ENCODE measurements at places on chromosomes 11 and 22.

DNA sequence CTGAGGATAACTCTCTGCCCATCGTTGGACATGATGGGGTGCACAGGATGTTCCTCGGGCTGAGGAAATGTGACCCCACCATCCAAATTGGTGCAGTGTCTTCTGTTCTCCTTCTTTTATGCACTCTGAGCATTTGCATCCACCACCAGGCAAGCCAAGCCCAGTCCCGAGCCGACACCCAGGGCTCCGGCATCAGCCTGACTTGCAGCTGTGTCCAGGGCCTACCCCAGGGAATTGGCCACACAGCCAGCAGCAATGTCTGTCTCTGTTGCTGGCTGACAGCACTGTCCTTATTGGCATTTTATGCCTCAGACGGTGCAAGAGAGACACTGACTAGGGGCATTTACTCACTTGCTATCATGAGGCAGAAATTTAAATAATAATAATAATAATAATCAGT, 25.4 kb upstream of the CPT1A start:
- DNase-seq, result no peak

GRCh38 chr22:30276039-30276438, 9.4 kb upstream of the OSM start:
- DNase-seq, result no peak

GRCh38 chr11:15622231-15622890, 507.6 kb downstream of the INSC start:
- DNase-seq, result no peak

DNA sequence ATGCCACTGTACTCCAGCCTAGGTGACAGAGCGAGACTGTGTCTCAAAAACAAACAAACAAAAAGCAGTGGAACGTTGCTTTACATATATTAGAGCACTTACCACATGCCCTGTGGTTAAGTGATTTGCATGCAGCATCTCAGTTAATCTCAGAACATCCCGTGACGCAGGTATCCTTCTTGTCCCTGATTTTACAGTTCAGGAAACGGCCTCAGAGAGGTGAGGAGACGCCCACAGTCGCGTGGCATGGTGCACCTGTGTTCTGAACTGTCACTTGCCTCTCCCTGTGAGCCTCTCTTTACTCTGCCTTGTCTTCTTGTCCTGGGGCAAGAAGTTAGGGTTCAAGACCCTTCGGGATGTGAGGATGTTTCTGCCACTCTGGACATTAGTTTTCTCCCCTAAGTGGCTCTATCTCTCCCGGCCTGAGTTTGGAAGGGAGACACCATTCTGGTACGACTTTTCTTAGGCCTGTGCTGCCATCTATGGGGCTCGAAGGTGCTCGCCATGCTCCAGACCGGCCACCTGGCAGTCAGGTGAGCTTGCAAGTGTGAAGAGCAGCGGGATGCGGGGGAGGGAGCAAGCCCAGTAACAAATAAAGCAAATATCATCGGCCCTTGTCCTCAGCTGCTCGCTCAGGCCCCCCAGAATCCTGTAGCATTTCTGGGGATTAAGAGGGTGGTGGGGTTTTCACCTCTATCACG, 25.6 kb downstream of the YWHAH start:
- DNase-seq, result peak; percentile 50

DNA sequence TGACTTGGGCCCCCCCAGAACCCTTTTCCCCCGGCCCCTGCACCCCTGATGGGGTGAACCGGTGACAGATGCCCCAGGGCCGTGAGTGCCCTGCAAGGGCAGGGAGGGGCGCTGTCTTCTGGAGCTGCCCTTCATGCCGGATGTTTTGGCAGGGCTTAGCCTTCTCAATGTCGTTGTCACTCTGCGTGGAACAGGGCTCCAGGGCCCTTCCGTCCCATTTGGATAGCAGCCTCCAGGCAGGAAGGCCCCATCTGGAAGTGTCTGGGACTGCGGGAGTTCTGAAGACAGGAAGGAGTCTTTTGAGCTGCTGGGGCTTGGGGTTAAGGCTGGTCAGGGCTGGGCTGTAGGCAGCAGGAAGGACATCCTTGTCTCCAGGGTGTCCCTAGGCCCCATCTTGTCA, 4.6 kb downstream of the FRMD8 start:
- no peak for DNase-seq

DNA sequence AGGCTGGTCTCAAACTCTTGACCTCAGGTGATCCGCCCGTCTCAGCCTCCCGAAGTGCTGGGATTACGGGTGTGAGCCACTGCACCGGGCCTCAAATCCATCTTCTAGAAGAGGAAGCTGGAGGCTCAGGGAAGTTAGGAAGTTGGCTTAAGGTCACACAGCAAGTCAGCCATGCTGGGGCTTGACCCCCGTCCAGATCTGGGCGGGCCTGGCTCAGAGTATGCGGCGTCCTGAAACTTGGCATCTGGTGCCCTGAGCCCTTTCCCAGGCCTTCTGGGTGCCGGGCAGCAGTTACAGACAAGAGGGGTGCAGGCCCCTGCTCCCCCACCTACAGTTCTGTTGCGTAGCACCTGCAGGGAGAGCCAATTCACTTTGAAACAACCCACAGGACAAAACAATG, 11.2 kb downstream of the MPPED1 start:
- no peak for DNase-seq

- DNase-seq, result no peak
Observed at GRCh38 chr11:110894224-110894623, 182.0 kb upstream of the ARHGAP20 start.

Data from stimulated activated CD4-positive, alpha-beta T cell treated with anti-CD3 and anti-CD28 coated beads, TNF-alpha, amount 100 ng/mL, for 24 hours (primary cell).